HFFc6 (cell line): ENCODE measurements at places on chromosomes 2 and 18. TPM values are rescaled to one million over a fixed set of nuclear protein-coding genes. Genes with fewer than 3 reads are reported as not detected.

GRCh38 chr2:28413152-28413898 lies 20.7 kb downstream of the FOSL2 start:
- H3K27me3 ChIP-seq = peaks cover 12% of the 10 kb centered on the region
- peaks cover 28% of the 10 kb centered on the region for H3K4me1 ChIP-seq
- H3K36me3 ChIP-seq = peaks cover 50% of the 10 kb centered on the region
- no peak for DNase-seq
- peak overlapping the region; percentile 26 for H3K27ac ChIP-seq

DNA sequence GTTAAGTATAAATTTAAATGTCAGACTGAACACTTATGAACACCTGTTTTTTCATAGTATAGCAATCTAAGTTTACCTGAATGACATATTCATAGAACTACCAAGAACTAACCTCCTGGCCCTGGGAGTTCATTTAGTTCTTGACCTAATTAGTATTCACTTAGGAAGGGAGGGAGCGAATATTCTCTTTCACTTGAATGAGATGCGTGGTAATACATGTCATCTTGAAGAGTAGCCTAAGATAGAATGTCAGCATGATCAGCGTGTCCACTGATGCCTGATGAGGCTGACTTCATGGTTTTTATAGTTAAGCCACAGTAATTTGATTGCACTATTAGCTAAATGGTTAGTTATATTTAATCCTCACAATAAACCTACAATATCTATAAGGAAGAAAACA lies 13.3 kb downstream of the NDUFAF7 start:
- H3K4me1 ChIP-seq = peaks cover 11% of the 10 kb centered on the region
- H3K27me3 ChIP-seq = no peaks in the 10 kb centered on the region; the same call in none of the 2 replicates
- no peak overlapping the region for H3K27ac ChIP-seq

GRCh38 chr2:2271469-2271941 lies 59.6 kb downstream of the MYT1L start:
- peaks cover 6% of the 10 kb centered on the region for H3K27me3 ChIP-seq
- H3K4me3 ChIP-seq = peak overlapping the region; percentile 43; the same call in 1 of the 2 replicates
- H3K27ac ChIP-seq = peak overlapping the region; percentile 92

ELOA2 gene
- not detected in 3 replicates for total RNA-seq

TUBB8B gene
- not detected in 3 replicates for total RNA-seq

RUFY4 gene
- total RNA-seq = not detected in 3 replicates
